ENCODE measurements at places on chromosomes 2 and 18.

DNA sequence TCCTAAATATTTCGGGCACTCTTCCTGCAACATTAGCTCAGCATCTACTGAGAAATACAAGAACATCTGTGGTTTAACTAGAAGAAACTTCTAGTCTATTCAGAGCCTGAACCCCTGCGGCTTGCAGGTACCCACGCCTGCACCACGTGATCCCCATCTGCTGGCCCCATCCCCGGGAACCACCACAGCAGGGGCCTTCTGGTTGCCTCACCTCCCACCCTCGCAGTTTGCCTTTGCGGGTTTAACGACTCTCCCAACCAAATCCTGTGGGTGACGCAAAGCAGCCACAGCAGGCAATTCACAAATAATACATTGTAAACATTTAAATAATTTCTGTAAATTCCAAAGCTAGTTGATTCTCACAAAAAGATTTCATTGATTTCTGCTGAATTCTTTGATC, 90.2 kb upstream of the TMEM18 start:
- DNase-seq, result no peak

- DNase-seq, result no peak
Observed at GRCh38 chr2:226059961-226060627, 660.6 kb downstream of the NYAP2 start.

DNA sequence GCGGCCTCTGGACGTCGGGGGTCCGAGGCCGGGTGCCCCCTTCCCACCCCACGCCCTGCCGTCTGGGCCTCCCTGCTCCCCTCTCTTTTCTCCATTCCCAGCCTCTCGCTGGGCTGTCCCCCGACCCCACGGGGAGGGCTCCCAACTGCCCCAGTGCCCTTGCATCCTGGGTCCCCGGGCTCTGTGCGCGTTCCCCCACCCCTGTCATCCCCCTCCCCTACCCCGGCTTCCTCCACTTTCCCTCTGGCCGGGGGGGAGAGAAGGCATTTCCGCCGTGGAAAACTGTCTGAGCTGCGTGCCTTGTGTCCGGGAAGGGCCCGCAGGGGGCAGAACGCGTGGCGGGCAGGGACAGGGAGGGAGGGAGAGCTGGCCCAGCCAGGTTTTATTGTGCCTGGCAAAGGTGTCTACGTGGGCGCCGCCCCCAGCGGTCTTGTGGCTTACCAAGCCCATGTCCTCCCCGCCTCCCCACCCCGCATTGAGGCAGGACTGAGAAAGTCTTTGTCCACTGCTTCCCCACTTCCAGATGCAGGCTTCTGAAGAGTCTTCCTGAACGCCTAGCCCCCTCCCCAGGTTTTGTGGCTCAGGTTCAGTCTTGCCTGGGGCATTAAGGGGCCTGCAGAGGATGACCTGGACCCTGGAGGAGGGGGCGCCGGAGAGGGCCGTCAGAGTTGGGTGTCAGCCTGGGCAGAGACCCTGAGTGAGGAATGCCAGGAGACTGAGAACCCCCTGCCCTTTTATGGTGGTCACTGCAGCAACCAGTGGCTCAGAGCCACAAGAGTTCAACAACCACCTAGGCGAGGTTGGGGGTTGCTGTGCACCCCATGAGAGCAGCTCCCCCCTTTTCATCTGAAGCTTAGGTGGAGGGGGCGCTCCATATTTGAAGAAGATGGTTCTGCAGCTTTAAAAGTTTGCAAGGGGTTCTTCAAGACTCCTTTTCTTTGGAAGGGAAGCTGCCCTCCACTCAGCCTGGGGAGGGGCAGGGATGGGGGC, 1.3 kb downstream of the ITM2C start:
- DNase-seq, result no peak

GRCh38 chr18:57782049-57782448, 21.1 kb downstream of the ATP8B1 start:
- DNase-seq, result no peak

GRCh38 chr2:23574919-23575654, 190.1 kb downstream of the KLHL29 start:
- no peak for DNase-seq

- no peak for DNase-seq
Observed at GRCh38 chr2:227339098-227339599, 14.1 kb downstream of the MFF start.

- DNase-seq, result no peak
Observed at GRCh38 chr2:233119806-233120205, 59.7 kb downstream of the INPP5D start.

GRCh38 chr2:5528706-5529105, 163.5 kb upstream of the SOX11 start:
- DNase-seq, result no peak

DNA sequence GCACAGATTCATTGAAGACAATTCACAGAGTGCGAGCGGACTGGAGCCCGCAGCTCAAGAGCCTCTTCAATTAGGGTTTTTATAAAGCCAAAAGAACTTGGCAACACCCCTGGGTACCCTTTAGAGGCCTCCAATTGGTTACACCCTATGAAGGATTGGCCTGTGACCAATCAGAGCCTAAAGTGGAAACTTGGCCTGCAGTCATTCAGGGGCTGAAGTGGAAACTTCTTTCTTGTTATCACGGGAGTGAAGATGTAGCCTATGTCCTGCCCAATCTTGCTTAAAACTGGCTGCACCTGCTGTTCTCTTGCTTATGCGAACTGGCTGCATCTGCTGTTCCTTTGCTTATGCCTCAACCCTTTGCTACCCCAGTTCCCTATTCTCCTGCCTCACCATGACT, 1.8 kb upstream of the HJURP start:
- no peak for DNase-seq

DNA sequence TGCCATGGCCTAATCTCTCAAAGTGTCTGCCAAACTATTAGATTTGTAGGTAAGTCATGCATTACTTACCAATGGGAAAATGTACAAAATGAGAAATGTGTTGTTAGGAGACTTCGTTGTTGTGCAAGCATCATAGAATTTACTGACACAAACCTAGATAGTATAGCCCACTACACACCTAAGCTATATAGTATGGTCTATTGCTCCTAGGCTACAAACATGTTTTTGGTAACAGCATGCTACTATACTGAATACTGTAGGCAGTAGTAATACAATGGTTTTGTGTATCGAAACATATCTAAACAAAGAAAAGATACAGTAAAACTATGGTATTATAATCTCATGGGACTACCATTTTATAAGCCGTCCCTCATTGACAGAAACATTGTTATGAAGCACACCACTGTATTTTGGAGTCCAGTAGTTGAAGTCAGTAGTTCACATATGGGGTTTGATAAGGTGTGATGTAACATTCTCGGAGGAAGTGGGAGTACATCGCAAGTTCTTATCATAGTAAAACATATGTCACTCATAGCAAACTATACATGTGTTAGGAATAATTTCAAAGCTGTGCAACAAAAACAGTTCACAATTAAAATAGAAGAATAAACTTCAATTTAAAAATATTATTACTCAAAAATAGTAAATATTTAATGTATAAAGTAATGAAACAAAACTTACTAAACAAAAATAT, 12.0 kb upstream of the GTF2A1L start:
- DNase-seq, result no peak

GRCh38 chr2:127573298-127573697, 37.8 kb downstream of the MYO7B start:
- DNase-seq, result no peak

DNA sequence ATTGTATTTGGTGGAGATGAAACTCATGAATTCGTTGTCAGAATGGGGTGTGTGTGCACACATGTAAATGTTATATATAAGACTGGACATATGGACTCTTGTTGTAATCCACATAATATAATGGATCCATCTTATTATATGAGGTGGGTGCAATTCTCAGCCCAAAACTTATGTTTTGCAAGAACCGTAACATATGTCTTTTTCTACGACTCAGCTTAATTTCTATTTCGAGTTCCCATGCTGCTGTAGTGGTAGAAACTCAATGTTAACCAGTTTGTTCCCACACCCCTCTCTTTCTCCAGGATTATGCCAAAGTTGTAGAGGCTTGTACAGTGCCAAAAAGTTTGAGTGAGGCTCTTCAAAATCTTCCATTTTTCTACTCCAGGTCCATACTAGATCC, 112.5 kb upstream of the SPOPL start:
- no peak for DNase-seq

DNA sequence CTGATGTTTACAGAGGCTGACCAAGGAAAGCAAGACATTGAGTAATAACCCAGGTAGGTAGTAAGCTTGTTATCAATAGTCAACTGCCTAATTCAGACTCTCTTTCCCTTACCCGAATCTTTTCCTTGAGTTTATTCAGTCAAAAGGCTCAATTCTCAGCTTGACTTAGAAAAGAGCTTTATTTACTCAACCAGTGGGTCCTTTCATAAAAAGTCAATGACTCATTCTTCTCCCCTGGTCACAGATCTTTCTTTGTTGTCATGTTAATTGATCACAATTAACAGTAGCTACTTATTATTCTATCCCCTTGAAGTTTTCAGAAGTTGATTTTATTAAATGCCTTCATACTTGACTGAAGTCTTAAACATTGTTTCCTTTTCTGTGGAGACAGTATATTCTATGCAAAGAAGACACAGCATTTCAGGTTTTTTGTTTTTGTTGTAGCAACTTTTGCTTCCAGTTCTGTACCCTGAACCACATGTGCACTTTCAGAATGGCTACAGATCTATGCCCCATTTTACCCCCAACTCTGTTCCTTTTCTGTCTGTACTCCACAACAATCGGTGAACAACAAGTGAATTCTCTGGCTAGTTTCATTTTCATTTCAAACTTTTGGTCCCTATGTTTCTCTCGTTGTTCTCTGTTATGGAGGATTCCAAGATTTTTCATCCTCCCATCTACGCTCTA, 428.3 kb downstream of the NCKAP5 start:
- no peak for DNase-seq

DNA sequence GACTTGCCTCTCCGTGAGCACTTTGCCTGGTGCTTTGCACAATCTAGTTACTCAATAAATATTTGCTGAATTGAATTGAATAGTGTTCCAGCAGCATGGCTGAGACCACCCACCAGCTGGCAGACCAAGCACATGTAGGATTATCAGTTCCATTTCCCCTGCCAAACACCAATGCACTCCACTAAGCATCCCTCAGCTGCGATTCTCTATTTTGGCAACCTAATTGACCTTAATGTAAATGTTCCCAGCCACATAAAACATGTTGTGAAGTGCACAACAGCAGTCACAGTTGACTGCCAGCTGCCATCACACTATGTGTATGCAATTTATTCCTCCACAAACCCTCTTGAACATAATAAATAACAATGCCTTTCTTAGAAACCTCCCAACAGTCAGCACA, 1879.4 kb upstream of the PIK3C3 start:
- no peak for DNase-seq

- no peak for DNase-seq
Observed at GRCh38 chr2:98894331-98895000, 41.6 kb downstream of the CRACDL start.

- DNase-seq, result no peak
Observed at GRCh38 chr2:178363252-178363651, 87.7 kb downstream of the PRKRA start.

- no peak for DNase-seq
Observed at GRCh38 chr18:23580677-23581367, 5.5 kb downstream of the NPC1 start.

DNA sequence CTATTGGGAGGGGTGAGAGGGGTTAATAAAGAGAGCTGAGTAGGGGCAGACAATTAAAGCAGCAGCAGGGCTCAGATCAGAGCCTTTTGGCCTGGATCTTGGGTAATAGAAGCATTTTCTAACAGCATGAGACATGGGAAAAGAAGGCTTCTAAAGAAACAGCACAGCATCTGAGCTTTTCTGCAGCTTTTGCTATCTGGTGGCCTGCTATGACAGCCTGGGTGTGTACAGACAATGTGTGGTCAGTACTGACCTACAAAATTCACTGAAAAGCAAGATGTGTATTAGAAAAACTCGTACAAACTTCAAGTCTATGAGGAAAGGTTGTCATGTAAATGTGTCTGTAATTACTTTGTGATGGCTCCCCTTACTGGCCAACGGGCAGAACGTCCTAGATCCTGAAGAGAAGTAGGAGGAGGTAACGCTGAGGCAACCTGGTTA, 95.6 kb downstream of the GALNT3 start:
- DNase-seq, result no peak

DNA sequence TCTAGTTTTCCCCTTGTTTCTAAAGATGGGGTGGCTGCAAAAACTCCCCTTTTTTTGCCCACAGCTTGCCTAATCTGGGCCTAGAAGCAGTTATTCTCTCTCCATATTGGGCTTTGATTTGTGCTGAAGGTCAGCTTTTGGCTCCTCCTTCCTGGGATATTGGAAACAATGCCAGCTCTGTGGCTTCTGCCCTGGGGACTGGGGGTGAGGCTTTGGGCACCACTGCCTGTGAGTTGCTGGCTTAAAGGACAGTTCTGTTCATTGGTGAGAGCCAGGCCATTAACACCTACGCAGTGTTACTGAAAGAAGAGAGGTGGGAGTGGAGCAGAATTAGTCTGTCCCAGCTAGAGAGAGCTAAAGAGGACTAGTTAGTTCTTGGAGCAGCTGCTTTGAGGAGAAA, 4.3 kb downstream of the UBXN2A start:
- no peak for DNase-seq

- peak; percentile 52 for DNase-seq
Observed at GRCh38 chr2:15073664-15074063, 441.1 kb downstream of the LRATD1 start.

- no peak for DNase-seq
Observed at GRCh38 chr2:19550750-19551149, 192.3 kb upstream of the OSR1 start.

- no peak for DNase-seq
Observed at GRCh38 chr18:3046216-3046808, 33.4 kb upstream of the LPIN2 start.

DNA sequence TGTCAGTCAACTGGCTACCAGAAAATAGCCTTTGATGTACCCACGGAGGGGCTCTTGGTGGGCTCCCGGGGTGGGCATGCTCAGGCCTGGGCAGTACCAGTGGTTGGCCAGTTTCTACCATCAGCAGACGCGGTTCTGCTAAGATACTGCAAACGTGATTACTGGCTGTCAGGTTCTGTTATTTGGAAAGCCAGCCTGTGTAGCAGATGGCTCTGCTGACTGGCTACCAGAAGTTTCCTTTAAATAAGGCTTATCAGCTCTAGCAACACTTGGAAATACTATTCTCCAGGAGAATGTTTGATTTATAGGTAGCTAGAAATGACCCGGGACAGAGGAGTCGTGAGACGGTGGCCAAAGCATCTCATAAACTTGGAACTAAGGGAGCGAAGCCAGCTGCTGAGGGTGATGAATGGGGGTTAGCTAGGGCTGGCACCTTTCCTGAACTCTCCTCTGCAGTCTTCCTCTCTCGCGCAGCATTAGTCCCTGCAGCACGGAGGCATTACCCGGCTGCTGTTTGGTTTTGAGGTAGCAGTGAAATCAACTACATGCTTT, 171.9 kb downstream of the AGAP1 start:
- no peak for DNase-seq

GRCh38 chr2:160405077-160405867, 88.3 kb downstream of the RBMS1 start:
- DNase-seq, result no peak

DNA sequence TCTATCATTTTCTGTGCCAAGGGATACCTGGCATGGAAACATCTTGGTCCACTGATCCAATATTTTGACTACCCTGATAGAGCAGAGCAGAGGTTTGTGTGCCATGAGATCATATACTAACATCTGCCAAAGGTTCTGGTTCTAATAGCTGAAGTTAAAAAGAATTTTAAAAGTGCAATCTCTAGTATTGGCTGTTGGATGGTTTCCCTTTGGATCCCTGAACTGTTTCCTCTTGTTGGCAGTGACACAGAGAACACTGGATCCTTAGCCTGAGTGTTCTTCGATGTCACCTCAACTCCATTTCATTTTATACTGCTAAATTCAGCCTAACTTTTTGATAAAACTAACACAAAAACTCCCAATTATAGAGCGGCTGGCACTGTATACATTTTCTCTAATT, 169.3 kb upstream of the FBXO11 start:
- DNase-seq, result no peak

GRCh38 chr2:53475321-53475720, 292.3 kb upstream of the CHAC2 start:
- peak; percentile 11 for DNase-seq
